ENCODE measurements at places on chromosomes 2 and 18.
A peak's percentile ranks its signal among the peaks of the same experiment; 100 is the strongest.

DNA sequence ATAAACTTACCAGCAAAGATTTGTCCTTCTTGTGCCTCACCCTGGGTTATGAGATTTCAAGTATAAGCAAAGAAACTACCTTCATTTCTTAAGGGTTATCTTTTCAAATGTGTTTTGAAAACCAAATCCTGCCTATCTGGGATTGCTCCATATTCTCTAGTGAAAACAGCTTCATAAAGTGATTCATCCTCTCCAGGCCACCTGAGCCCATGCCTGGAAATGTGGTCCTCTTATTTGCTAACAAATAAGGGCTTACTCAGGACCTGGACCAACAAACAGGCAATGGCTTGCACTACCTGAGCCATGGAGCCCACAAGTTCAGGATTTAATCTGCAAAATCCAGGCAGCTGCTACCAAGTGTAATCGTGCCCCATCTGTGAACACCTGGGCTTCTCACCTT is 234.4 kb upstream of the RBBP8 start:
- no peak for DNase-seq

DNA sequence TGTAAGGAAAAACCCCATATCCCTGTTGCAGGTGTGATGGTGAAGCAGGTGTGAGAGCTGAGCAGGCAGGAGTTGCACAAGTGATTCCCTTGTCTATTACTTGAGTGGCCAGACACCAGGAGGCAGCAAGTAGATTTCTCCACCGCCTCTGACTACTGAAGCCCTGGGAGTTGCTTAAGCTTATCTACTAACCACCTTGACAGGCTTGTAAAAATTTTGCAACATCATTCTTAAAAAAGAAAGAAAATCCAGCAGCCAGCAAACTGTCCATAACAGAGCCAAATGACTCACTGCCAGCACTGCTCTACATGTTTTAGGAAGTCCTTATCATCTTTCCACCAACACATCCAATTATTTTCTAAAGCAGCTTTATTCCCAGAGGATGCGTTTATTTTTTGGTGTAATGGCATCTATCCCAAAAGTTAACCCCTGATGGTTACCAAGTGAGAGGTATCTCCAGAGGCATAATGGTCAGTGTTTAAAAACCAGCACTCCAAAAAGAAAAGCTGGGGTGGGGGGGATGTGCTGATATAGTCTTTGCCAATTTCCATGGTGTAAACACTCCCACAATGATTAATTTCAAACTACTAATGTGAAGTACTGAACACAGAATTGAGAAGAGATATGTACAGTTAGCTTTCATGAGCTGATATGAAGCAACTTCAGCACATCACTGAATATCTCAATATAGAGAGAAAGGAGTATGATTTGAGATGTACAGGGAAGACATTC is 16.3 kb upstream of the GPR39 start:
- no peak for DNase-seq

DNA sequence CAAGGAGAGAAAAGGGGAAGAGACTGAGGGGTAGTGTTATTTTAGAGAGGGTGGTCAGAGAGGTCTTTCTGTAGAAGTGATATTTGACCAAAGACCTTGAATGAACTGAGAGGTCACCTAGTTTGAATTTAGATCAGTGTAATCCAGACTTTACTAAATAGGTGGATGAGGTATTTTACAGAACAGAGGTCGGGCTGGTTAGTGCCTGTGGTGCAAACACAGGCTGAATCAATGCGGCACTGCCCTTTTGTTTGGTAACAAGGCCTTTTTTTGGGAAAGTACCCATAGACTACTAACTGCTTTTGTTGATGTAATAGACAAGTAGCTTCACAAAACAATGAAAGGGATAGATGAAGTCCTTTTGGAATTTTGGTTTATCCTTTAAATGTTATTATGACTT is 15.9 kb downstream of the RAPGEF4 start:
- DNase-seq, result no peak

DNA sequence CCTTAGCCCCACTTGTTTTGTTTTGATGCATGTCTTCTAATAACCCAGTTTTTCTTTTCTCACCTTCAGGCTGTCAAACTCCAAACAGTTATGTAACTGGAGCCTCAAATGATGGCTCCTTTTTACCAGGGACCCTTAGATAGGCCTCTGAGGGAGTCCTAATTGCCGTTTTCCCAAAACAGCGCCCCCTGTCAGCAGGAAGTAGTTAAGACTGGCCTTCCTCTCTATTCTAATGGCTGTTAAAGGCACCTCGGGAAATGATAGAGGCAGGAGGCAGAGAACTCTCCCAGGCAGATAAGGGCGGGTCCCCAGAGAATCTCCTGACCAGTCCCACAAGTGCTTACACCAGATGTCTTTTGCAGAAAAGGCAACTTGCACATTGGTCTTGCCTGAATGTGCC is 123.2 kb downstream of the KCNS3 start:
- DNase-seq, result no peak

DNA sequence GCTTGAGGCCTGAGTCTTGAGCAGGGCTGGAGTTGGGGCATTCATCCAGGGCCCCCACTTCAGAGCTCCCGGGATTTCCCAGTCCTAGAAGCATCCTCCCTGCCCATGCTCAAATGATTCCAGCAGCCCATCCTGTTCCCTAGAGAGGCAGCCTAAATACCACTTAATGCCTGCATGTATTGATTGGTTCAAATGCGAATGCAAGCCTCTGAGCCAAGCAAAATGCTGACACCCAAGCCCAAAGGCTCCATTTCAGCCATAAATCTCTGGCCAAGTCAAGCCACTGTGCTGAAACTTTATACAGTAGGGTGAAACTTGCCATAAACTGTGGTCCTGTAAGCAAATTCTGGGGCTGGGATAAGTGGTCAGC is 279.8 kb downstream of the CLIP4 start:
- DNase-seq, result no peak

- peak; percentile 33 for DNase-seq
These were observed 12.5 kb downstream of the MARCO start for GRCh38 chr2:118954297-118955060.

Measured in CD4-positive, alpha-beta T cell treated with Interleukin-17A for 1 hour (primary cell).